ENCODE measurements at places on chromosomes 2 and 18.

- DNase-seq, result no peak
Observed at GRCh38 chr2:145344076-145344724, 824.3 kb upstream of the ZEB2 start.

GRCh38 chr18:79339094-79339908, 56.4 kb upstream of the NFATC1 start:
- no peak for DNase-seq

- DNase-seq, result no peak
Observed at GRCh38 chr2:121316986-121317385, 32.0 kb upstream of the TFCP2L1 start.

DNA sequence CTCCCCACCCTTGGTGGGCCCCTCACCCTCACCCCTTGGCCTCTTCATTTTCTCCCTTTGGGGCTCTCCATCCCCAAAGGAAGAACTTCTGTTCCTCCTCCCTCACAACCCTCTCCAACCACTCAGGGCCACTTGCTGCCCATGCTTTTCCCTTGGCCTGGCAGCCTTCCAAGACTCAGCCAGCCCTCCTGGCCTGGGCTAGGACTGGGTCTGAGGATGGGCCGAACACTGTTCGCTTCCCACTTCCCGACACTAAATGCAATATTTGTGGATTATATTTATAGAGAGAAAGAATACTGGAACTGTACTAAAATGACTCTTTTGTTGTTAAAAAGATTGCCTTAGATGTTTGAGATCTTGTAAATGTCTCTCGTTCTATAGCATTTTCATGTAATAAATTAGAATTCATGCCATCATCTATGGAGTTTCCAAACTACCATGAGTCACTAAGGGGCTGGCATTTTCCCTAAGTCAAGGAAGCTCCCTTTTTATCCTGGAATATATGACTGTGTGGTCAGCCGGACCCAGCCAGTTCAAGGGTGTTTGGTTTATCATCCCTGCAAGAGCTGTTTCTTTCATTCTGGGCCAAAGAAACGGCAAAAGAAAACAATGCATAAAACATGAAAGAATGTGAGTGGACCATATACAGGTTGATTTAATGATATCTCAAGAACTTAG, 3.8 kb downstream of the CXCR2 start:
- DNase-seq, result peak; percentile 1

DNA sequence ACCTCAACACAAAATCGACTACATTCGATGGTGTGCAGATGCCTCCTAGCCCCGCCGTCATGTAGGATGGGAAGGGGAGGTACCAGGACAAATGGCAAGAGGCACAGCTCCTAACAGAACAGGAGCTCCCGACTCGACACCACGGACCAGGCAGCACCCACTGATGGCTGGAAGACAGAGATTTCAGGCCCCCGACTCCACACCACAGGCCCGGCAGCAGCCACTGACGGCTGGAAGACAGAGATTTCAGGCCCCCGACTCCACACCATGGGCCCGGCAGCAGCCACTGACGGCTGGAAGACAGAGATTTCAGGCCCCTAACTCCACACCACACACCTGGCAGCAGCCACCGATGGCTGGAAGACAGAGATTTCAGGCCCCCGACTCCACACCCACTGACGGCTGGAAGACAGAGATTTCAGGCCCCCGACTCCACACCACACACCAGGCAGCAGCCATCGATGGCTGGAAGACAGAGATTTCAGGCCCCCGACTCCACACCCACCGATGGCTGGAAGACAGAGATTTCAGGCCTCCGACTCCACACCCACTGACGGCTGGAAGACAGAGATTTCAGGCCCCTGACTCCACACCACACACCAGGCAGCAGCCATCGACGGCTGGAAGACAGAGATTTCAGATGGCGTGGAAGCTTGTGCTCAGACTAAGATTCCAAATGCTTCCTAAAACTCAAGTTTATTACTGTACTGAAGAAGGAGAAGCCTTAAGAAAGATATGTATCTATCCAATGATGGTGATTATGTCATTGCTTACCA, 135.5 kb downstream of the EIPR1 start:
- no peak for DNase-seq

DNA sequence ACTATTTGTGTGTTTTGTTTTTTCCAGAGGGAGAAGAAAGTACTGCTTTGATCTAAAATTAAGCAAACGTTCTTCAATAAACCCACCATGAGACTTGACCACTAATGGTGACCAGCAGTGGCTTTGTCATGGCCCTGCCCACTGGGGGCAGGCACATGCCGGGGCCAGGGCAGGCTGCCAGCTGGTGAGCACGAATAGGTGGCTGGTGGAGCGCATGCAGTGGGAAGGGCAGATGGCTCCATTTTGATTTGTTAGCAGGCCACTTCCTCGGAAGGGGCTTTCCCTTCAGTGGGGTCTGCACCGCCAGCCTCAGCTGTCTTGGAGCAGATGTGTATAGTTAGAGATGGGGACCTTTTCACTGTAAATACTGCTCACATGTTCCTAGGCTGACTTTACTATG, 277.1 kb downstream of the SOX11 start:
- DNase-seq, result no peak

GRCh38 chr2:168455645-168456520, at the start of gene CERS6:
CERS6 (plus strand) TSS chr2:168456272; CDS start chr2:168456449, 177 bp downstream.
- DNase-seq, result peak; percentile 74

- DNase-seq, result no peak
Observed at GRCh38 chr2:238696786-238697185, 151.1 kb upstream of the TWIST2 start.

- DNase-seq, result peak; percentile 89
Observed at GRCh38 chr2:36478332-36478738, 119.6 kb downstream of the FEZ2 start.

DNA sequence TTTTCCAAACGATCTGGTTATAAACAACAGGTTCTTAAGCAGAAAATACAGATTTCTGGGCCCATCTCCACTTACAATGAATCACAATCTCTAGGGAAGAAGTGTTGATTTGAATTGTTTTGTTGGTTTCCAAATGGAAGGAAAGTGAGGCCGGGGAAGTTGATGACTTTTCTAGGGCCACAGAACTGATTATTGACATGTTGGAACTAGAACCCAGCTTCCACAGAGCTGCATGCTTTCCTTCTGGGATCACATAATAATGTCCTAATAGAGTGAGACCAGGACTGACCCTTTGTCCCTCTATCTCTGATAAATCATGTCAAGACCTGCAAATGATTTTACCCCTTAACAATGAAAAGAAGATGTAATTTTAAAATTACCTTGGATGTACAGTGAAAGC, 332.2 kb downstream of the OSR1 start:
- DNase-seq, result no peak

DNA sequence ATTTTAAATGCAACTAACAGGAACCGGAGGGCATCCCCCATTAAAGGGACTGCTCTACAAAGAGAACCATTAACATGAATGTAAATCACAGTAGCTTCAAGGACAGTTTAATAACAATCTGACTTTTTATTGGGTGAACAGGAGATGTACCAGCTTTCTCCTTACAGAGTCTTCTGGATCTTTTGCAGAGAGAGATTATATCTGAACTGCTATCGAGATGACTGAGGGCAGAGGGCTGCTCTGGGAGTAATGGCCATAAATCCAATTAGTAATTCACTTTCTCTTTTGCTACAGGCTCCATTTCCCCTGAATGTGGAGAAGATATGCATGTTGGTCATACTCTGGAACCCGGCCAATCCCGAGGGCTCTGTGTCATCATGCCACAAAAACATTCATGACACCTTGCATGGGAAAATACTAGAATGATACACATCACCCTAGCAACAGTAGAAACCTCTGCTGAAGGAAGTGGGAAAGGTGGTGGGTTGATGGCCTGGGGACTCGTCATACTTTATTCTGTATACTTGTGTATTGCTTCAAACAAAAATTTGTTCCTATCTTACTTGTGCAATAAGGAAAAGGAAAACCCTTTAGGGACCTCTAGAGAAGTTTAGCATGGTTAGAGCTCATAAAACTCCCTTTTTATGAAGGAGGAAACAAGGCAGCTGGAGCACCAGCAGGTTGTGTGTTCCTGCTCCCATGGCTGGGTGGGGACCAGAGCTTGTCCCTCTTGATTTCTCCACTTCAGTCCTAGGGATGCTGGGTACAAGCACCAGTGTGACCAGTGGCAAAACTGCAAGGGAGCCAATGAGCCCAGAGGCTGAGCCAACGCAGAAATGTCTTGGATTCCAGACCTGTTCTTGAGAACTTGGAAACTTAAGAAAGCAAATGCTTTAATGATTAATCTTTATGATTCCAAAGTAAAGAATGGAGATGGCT, 26.0 kb downstream of the CTAGE1 start:
- peak; percentile 71 for DNase-seq

- DNase-seq, result no peak
Observed at GRCh38 chr18:79102886-79103285, 33.7 kb downstream of the ATP9B start.

- no peak for DNase-seq
Observed at GRCh38 chr2:63007813-63008458, 42.7 kb upstream of the OTX1 start.

GRCh38 chr2:191666732-191667131, 11.2 kb upstream of the NABP1 start:
- no peak for DNase-seq

DNA sequence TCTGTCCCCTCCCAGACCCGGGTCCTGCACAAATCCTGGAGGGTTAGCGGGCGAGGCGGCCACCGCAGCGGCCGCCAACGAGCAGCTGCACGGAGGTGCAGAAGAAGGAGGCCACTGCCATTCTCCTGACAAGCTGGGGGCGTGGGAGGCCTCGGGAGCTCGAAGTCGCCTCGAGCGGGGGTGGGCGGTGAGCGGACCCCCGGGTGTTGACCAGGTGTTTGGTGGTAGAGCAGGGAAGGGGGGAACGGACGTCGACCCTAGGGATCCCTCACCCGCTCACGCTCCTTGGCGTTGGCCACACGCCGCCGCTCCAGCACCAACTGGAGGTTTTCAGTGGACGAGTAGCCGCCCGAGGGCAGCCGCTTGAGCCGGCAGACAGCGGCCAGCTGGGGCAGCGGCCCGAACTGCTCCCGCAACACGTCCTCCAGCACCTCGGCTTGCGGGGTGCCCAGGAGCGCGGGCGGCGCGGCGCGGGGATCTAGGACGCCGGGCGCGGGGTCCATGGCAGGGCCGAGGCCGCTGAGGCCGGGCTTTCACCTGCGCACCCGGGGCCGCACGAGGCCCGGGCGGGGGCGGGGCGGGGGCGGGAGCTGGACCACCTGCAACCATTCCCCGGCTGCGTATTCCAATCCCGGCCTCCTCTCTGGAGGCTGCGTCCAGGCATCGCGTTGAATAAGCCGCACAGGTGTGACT, at the start of gene FIGLA:
Gene FIGLA (minus strand): TSS at position 508 of the 693 bp plus-strand sequence. CDS start 5 bp downstream, at position 503.
- no peak for DNase-seq

GRCh38 chr2:8416001-8416571, 265.8 kb upstream of the ID2 start:
- DNase-seq, result no peak

- DNase-seq, result no peak
Observed at GRCh38 chr2:230654057-230654456, 58.6 kb upstream of the CAB39 start.

- no peak for DNase-seq
Observed at GRCh38 chr2:231985823-231986261, 24.3 kb downstream of the DIS3L2 start.

- no peak for DNase-seq
Observed at GRCh38 chr2:37827455-37827854, 97.6 kb upstream of the RMDN2 start.

- DNase-seq, result no peak
Observed at GRCh38 chr2:2664989-2665833, 334.1 kb upstream of the MYT1L start.

GRCh38 chr2:102356381-102356712, 751 bp downstream of the IL18R1 start:
- DNase-seq, result no peak

DNA sequence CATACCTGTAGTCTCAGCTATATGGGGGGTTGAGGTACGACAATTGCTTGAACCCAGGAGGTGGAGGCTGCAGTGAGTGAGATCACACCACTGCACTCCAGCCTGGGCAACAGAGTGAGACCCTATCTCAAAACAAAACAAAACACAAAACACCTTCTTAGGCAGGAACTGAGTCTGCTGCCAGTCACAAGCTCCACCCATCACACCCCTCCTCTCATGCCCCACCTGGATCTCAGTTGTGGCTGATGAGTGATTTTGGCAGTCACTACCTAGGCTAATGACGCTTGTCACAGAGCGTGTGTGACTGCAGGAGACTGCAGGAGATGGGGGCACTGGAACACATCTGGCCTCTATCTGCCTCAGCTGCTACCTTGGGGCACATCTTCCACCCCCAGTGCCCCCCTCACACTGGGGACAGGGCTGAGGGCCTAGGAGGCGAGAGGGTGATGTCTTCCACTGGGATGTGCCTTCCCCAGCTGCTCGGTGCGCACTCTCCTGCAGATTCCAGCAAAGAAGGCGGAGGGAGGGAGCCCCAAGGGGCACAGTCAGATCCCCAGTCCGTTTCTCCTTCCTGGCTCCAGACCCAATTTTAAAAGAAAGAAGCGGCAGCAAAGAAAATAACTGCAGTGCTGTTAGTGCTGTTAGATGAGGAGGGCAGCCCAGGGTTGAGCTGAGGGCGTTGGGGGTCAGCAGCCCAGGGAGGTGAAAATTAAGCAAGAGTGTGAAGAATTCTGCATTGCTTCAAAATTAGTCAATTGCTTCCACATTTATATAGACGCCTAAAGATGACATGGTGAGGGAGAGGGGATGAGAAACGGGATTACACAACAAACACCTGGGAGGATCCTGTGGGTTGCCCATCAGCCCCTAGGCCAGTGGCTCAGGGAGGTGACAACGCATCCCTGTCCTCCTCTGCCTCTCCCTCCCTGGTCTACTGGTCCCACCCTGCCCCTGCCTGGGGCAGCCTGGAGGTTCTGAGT, 143.6 kb upstream of the HAAO start:
- no peak for DNase-seq

DNA sequence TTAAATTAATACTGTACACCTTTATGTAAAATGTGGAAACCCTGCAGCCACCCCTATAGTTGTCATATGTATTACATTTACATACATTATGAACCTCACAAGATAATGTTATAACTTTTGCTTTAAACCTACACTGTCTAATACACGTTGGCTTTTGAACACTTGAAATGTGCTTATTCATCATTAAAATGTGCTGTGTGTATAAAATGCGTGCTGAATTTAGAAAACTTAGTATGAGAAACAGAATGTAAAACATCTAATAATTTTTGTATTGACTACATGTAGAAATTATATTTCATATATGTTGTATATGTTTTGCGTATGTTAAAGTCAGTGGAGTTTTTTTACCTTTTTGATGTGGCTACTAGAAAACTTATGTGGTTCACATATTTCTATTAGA, 68.8 kb downstream of the MAPRE2 start:
- no peak for DNase-seq

DNA sequence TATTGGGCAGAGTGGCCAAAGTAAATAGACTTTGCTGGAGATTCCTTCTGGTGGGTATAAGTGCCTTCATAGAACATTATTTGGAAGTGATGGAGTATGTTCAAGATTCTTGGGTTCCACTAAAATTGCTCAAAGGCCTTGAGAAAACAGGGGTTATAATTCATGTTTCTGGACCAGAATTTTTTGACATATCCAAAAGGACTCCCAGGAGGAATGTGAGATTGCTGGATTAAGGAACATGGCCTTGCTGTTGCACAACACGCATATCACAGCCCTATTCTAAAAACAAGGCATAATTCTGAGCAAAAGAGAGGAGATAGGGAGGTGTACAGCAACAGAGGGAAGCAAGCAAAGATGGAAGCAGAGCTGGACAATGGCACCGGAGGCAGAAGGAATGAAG, 111.7 kb upstream of the TNP1 start:
- no peak for DNase-seq

All from AG09309 (cell line).